ENCODE measurements at places on chromosomes 13 and 19.

DNA sequence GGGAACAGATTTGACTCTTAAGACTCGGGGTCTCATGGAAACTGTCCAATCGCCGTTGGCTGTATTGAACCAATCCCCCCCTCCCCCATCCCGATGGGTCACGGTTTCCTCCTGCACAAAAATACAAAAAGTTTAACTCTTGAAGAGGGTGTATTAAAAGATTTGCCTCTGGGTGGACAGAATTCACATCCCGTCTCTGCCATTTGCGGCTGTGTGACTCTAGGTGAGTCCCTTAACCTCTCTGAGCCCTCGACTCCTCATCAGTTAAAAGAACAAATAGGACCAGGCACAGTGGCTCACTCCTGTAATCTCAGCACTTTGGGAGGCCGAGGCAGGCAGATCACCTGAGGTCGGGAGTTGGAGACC, 31.3 kb upstream of the FEM1A start:
- no peak for DNase-seq

GRCh38 chr13:95553581-95554385, 1.3 kb downstream of the CLDN10 start:
- no peak for DNase-seq

GRCh38 chr19:32519023-32519422, 62.0 kb upstream of the PDCD5 start:
- DNase-seq: no peak

GRCh38 chr13:30354493-30355383, 47.4 kb upstream of the KATNAL1 start:
- no peak for DNase-seq

DNA sequence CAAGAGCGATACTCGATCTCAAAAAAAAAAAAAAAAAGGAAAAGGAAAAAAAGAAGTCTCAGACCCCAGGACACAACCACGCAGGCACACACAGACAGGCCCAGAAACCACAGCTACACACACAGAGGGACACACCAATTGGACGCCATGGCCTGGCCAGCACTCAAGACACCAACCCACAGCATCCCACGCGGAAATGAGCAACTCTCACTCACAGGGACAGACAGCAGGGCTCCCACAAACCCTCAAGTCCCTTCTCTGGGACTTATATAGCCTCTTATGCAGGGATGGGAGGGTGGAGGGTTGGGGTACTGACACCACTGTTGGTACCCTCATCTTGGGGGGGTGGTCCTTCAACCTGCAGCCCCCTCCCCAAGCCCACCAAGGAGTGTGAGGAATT, 5.9 kb downstream of the NOTCH3 start:
- no peak for DNase-seq

- no peak for DNase-seq
Measured at GRCh38 chr19:13917888-13918406, 11.9 kb downstream of the CC2D1A start.

DNA sequence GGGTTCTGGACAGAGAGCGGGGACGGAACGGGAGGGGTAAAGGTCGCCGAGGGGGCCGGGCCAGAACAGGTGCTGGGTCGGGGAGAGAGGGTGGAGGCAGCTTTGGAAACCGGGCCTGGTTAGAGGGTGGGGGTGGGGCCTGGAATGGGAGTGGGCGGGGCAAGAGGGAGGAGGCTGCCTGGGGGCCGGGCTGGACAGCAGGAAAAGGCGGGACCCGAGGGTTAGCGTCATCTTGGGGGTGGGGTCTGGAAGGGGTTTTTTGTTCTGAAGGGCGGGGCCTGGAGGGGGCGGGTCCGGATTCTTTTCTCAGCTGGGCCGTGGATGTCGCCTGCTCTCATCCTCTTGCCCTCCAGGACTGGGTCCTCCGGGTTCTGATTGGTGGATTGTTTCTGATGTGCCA, 4.3 kb upstream of the ZNF813 start:
- DNase-seq: no peak

DNA sequence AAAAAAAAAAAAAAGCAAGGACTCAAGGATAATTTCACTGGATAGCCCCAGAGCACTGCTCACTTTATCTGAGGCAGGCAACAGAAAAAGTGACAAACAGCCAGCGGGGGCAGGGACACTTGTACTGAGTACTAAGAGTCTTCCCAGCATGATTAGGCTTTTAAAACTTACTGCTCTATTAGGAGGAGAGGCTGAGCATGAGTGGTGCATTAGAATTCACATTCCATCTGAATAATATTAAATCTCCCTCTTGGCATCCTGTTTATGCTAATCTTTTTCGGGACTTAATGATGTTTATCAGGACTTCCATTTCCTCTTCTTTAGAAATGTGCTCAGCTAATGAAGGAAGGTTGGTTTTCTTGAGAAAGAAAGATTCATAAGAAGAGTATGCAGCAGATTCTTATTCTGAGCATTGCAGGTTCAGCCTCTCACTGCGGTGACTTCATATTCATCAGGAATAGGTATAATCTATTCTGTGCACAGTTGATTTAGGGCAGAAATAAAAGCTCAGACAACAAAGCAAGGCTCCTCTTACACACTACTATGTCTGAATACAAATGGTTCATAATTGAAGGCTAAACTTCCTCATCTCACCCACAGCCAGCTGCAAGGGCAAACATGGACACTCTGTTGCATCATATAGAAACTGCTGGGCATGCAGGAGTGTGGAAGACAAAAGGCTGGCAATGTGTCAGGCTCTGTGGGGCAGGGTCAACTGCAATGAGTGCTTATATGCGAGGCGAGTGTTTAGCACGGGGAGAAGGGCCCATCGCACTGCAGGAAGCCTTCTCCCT, 107.0 kb downstream of the KL start:
- no peak for DNase-seq

GRCh38 chr13:33125821-33126570, 109.8 kb downstream of the KL start:
- no peak for DNase-seq

DNA sequence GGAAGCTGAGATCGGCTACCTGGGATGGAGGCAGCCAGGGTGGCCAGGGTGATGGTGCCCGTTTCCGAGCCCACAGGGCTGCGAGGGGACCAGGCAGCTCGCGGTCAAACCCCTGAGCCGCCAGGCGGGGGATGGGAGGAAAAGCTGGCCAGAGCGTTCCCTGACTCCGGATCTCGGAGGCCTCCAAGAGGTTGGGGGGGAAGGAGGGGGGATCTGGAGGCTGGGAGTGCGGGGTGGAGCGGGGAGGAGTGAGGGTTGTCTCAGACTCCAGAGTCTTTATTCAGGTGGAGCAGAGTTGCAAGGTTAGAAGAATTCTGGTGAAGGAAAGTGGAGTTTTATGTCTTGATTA, 1.1 kb downstream of the CACNG7 start:
- no peak for DNase-seq

DNA sequence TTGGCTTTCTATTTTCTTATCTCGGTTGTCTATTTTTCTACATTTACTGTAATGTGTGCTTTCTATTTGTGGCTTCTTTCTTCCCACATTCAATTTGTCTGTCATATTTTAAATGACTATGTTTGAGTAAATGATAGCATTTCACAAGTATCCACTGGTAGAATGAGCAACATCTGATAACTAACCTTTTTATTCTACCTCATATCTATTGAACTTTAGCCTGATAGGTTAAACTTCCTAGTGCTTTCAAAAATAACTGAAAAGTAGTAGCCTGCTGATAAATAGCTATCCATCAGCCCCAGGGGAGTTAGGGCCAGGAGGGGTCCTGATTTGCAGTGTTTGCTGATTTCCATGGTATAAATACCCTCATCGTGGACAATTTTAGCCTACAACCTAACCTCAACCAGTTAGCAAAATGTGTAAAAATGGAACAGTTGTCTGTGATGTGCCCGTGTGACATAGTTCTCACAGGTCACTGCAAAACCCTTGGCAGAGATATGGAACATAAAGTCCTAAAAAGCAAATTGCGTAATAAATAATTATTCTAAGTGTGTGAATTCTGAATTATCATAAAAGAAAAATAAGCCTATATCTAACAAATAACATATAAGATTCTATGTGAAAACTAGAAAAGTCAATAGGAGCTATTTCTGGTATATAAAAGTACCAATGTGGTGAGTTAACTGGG, 32.1 kb downstream of the KCTD12 start:
- DNase-seq: no peak

DNA sequence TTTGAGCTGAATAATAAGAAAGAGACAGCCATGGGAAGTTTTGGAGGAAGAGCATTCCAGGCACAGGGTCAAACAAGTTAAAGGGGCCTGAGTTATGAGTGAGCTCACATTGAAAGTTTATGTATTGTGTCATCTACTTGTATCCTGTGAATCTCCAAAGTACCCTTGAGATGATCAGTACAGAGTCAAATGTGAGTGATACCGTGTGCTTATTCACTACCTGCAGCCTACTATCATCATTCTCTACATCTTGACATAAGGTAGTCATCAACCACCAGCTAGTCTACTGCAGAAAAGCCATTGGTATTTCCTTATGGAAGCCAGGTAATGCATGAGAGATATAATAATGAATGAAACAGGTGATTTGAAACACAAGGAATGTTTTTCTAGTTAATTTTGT, 3.0 kb upstream of the KCTD12 start:
- DNase-seq: no peak

GRCh38 chr13:72255908-72256307, 388.9 kb upstream of the DACH1 start:
- DNase-seq: no peak

DNA sequence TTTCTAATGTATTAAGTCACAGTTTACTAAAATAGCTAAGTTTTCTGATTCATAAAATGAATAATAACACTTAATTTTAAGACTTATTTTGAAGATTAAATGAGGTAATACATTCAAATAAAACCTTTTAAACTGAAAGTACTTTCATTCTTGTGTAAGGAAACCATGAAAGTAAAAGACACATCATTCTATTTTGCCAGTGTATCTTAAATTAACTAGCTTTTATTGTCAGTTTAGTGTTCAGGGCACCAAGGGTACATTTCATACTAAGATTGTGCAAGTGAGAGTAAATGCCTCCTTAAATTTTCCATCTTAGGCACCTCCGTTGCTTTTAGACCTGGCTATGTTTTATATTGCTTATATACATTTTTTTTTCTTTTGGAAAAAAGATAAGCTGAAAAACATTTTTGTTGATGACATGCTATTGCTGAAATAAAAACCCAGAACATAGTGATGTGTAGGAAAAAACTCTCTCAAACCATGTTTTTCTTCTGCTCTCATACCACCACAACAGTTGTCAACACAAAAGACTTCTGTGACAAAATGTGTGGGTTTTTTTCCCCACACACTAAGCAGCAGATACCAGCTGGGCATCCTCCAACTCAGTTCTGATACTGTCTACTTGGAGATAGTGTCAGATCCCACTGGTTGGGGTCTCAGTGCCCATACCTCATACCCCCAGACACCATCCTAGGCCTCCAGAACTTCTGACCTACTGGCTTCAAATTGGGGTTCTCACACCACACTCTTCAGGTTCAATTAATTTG, 30.7 kb upstream of the LPAR6 start:
- DNase-seq: no peak

- peak; percentile 35 for DNase-seq
Measured at GRCh38 chr13:24997367-24997967, 98.5 kb upstream of the PABPC3 start.

DNA sequence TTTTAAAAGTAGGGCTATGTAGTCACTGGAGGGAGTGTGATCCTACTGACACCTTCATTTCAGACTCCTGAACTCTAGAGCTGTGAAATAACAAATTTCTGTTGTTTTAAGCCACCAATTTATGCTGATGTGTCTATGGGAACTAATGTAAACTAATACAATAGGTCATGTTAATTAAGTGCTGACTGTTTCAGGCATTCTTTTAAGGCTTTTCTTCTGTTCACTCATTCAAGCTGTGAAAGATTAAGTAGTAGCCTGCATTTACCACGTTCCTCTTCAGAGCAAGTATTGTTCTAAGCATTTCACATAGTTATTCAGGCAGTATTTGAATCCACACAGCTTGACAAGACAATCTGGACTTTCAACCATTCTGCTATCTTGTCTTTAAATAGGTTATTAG, 1135.0 kb downstream of the SLITRK1 start:
- DNase-seq: no peak

DNA sequence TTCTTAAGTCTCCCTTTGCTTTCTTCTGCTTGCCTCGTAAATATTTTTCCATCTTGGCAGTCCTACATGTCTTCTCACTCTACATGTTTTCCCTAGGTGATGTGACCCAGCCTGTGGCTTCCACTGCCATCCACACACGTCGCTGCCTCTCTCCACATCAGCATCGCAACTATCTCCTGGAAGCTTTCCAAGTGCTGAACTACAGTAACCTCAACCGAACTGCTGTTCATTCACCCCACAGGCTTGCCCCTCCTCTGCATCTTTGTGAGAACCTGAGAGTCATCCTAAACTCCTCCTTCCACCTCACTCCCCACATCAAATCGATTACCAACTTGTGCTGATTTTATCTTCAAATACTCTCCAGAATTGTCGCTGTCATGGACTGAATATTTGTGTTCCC, 41.2 kb upstream of the USPL1 start:
- DNase-seq: peak; percentile 54

DNA sequence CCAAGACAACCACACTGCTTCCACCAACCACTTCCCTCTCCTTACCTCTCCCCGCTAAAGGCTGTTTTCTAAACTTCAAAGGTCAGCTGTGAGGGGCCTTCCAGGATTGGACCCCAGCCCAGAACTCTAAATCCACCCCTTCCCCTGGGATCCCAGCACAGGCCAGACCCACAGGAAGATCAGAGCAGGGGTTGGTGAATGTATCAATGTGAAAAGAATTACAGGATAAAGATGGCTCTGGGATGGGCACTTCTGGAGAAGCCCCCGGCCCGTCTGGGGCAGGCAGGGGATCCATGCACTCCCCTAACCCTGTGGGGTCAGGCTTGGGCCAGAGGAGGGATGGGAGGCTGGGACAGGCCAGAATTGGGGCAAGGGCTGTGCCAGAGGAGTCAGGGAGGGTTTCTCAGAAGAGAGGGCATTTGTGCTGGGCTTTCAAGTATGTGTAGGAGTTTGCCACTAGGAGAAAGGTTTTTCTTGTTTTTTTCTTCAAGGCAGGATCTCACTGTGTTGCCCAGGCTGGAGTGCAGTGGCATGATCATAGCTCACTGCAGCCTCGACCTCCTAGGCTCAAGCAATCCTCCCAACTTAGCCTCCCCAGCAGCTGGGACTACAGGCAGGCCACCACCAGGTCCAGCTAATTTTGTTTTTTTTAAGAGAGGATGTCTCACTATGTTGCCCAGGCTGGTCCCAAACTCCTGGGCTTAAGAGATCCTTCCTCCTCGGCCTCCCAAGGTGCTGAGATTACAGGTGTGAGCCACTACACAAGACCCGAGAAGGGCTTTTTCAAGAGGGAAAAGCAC, 1.0 kb upstream of the MEF2B start:
- DNase-seq: no peak

DNA sequence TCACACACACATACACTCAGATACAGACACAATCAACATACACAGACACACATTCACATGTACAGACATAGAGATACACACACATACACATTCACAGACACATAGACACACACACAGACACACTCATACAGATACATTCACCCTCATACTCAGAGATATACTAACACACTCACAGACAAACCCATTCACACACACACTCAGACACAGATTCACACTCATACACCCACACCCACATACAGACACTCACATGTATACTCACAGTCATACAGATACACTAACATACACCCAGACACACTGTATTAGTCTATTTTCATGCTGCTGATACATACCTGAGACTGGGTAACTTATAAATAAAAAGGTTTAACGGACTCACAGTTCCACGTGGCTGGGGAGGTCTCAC, 30.8 kb downstream of the GJA3 start:
- no peak for DNase-seq

- peak; percentile 17 for DNase-seq
Measured at GRCh38 chr13:41054919-41055619, 6.2 kb upstream of the WBP4 start.

Measured in activated naive CD4-positive, alpha-beta T cell treated with anti-CD3 and anti-CD28 coated beads for 36 hours (primary cell).